Caki2 (cell line): ENCODE measurements at places on chromosomes 13 and 19. TPM values are rescaled to one million over a fixed set of nuclear protein-coding genes. Genes with fewer than 3 reads are reported as not detected.

KMT2B gene
- total RNA-seq: 2.8 and 12.9 TPM in 2 replicates

SLAIN1 gene
- 1.8 and 5.3 TPM in 2 replicates for total RNA-seq

FSD1 gene
- 12.7 and 15.8 TPM in 2 replicates for total RNA-seq

ADGRE1 gene
- total RNA-seq: 11.4 and 15.0 TPM in 2 replicates

SIPA1L3 gene
- 35.9 and 39.9 TPM in 2 replicates for total RNA-seq

ATP8B3 gene
- 5.3 and 11.9 TPM in 2 replicates for total RNA-seq

CEACAM3 gene
- total RNA-seq: not detected in 2 replicates
